Renal cortex interstitium (tissue), 15 donors: ENCODE measurements at places on chromosomes 7 and 10.

- no peak for DNase-seq
These were observed 2.5 kb downstream of the LFNG start for GRCh38 chr7:2521952-2522591.

GRCh38 chr10:49200854-49201253 is 12.7 kb upstream of the TMEM273 start:
- no peak for DNase-seq

DNA sequence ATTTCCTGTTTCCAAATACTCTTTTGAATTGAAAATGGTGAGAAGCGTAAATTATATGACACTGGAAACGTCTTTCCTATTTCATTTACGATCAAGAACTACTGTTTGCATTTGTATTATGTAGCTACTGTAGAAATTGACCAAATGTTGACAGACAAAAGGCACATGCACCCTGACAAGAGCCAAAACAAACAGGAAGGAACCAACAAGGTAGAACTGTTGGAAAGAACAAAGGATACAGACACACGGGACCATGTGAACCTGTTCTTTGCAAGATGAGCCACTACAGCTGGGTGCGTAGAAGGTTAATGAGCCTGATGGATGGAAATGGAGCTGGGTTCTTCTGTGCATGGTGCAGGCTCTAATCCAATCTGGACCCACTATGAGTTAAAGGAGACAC is 48.4 kb upstream of the FZD8 start:
- no peak for DNase-seq

- DNase-seq = no peak
These were observed 5.6 kb upstream of the NFKB2 start for GRCh38 chr10:102389894-102390293.

- DNase-seq = no peak
These were observed 185.3 kb upstream of the PCLO start for GRCh38 chr7:83347945-83348444.

DNA sequence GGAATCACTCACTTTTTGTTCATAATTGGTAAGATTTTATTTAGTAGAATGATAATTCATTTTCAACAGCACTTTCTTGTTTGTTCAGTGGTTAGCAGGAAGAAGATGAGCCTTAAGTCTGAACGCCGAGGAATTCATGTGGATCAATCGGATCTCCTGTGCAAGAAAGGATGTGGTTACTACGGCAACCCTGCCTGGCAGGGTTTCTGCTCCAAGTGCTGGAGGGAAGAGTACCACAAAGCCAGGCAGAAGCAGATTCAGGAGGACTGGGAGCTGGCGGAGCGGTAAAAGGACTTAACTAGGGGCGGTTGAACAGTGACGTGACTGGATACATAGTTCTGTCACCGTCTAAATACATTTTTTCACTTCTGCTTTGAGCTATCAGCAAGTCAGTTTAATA is 31.3 kb downstream of the RABGEF1 start:
- no peak for DNase-seq

DNA sequence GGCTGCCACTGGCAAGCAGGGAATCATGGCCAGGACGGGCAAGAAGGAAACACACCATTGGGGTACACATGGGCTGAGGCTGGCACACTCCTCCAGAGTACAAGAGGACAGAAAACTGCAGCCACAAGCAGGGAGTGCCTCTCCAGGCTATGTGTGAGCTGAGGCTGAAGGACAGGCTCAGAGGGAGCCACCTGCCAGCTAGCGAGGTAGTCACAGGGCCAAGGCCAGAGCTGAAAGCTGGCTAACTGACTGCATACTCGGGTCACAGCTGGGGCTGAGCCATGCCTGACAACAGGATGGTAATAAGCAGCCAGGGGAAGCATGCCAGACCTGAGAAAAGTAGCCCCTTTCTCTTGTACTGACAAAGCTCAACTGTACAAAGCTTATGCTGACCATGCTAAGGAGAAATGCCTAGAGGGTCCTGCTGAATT is 52.0 kb downstream of the KIF5B start:
- DNase-seq = no peak

DNA sequence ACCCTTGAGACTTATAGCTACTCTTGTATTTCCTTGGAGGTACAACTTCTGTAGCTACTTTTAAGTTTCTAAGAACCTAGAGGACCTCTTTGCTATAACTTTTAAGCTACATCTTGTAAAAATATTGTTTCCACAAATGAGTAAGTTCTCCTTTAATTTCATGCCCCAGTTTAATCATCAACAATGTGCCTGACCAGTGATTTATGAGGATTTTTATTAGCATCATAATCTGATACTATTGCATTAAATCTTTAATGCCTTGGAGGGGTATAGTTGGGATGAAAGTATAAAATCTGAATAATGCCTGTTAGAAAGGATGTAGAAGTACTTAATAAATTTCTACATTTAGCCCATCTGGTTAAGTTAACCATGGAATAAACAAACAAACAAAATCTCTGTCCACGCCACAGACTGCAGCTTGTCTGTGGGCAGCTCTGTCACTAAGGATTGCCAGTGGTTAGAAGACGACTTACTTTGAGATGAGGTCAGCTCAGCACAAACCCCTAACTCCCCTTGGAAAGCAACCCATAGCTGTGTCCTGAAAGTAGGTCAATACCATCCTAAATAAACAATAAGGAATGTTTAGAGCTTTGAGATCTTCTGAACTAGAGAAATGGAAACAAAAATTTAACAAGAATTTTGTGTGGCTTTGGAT is 18.3 kb downstream of the UBE2D1 start:
- DNase-seq = no peak

DNA sequence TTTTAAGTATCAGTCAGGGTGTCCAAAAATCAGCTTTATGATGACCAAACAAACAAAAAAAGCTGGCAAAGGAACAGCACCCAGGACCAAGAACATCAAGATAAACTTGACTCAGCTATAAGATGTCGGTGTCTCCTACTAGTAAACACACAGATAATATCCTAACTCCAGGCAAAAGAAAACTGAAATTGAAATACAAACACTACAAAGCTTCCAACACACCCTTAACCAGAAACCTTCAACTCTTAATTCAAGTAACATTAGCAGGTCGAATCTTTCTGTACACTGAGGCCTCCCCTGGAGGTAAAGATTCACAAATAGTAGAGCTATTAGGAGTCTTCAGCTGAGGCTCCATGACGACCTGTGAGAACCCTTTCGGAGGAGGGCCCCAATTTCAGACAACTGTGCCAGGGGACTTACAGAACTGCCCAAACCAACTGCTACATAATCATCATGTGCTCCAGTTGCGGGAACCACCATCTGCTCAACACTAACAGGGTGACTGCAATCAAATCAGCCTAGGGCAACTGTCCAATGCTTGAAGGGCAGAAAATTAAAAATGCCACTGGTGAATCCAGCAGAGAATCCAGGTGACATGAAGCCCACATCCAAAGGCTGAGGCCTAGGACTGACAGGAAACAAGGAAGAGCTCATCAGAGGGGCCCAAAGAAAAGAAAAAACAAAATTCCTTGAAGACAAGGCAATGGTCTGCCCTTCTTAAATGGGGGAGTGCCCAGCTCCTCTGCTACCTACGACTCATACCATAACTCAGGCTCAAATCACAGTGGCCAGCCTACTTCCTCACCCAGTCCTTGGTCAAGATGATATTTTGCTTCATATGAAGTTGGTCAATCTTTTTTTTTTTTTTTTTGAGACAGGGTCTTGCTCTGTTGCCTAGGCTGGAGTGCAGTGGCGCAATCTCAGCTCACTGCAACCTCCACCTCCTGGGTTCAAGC is 20.0 kb downstream of the XPNPEP1 start:
- no peak for DNase-seq

GRCh38 chr7:100679129-100679926 is 5.8 kb downstream of the GNB2 start:
- DNase-seq = no peak

DNA sequence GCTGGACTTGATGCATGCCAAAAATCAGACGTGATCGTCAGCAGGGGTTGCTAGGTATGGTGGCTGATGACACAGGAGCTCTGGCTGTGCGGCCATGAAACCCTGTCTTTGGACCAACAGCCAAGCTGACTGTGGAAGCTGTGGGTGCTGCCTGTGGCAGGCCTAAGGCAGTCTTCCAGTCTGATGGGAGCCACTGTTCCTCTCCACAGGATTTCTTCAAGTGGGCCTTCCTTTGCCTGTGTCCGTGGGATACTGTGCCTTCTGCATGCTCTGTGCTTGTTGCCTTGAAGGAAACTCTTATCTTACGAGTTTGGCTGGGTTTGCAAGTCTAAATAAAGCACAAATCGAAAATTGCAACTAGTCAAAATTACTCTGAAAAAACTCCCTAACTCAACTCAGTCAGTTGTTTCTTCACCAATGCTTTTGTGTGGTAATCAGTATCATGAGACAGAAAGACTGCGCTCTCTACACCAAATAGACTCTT is 101.9 kb upstream of the PDLIM1 start:
- no peak for DNase-seq

GRCh38 chr7:108000875-108001763 is 1.8 kb downstream of the LAMB1 start:
- no peak for DNase-seq

DNA sequence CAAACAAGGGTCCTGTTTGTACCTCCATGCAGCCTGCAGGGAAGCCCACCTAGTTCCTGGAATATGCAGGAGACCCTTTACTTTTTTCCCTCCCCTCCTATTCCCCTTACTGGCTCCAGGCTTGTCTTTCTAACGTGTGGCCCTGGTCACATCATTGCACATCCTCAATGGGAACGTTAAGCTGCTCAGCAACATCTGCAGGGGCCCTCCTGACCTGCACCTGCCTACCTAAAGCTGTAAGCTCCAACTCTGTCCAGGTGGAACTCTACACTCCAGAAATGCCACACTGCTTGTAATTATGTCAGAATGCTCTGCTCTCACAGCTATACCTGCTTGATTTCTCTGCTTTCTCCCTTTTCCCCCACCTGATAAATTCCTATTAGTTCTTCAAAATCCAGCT is 72.1 kb downstream of the ARMC3 start:
- no peak for DNase-seq

DNA sequence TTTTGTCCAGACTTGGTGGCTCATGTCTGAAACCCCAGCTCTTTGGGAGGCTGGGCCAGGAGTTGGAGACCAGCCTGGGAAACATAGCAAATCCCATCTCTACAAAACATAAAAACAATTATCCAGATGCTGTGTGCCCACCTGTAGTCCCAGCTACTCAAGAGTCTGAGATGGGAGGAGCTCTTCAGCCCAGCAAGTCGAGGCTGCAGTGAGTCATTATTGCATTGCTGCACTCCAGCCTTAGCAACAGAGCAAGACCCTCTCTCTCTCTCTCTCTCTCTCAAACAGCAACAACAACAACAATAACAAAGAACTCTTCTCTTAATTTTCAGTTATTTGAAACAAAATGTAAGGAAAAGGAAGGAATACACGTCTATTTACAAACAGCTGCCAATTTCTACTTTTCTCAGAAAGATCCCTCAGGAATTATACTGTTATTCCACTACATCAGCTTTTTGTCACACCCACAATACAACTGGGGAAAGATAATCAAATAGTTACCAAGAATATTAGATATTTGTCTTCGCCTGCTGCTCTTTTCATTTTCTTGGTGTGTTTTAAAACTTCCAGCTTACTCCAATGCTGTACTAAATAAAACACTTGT is 5.1 kb upstream of the TSPAN12 start:
- no peak for DNase-seq

DNA sequence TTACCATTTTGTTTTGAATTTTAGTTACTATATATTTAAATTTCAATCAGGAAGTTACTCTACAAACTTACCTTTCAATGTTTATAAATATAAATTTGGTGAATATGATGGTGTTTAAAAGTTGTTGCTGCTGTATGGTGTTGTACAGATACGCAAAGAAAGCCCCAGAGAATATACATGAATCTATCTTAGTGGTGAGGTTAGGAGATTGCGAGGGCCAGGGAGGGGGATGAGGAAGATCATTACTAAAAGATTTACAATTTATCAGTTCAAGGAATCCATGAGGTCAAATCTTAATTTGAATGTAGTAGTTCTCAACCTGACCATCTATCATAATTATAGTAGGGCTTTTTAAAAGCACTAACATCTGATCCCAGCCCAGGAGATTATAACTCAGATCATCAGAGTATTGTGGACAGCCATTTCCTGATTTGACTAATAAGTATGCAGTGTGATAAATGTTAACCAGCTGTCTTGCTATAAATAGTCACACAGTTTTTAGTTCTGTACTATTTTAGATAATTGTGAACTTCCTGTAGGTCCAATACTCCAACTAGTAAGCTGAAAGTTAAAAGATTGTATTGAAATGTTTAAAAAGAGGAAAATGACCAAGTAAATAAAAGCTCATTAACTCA is 23.6 kb downstream of the FAM3C start:
- no peak for DNase-seq

GRCh38 chr7:38476764-38477163 is 154.4 kb downstream of the AMPH start:
- no peak for DNase-seq

DNA sequence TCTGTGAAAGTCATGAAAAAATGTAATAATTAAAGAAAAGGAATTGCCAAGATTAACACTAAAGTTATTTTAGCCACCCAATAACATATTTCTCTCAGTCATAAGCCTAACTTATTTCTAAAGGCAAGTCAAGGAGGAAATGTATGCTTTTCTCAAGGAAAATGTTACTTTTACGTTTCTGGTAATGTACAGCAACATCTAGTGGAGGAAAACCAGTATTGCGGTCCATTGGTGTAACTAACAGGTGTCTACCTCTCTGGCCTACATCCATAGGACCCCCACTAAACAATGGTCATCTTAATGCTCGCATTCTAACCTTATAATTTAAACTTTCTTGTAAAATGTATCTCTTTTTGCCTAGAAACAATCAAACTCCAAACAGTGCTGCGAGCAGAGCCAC is 437.5 kb downstream of the KIF20B start:
- no peak for DNase-seq

DNA sequence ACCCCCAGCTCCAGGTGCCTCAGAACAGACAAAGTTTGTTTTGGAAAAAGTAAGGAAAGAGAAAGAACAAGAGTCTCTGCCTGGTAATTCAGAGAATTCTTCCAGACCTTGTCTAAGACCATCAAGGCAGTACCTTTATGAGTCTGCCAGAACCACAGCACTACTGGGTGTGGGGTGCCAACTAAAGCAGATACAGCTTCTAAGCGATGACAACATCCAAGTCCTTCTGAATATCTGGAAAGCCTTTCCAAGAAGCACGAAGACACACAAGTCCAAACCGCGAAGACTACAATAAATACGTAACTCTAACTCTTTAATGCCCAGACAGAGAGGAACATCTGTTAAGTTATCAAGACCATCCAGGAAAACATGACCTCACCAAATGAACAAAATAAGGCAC is 94.3 kb downstream of the SIRT1 start:
- DNase-seq = no peak

- no peak for DNase-seq
These were observed 123.5 kb upstream of the BMPER start for GRCh38 chr7:33781796-33782195.
